ENCODE measurements at places on chromosomes 5 and 9.

DNA sequence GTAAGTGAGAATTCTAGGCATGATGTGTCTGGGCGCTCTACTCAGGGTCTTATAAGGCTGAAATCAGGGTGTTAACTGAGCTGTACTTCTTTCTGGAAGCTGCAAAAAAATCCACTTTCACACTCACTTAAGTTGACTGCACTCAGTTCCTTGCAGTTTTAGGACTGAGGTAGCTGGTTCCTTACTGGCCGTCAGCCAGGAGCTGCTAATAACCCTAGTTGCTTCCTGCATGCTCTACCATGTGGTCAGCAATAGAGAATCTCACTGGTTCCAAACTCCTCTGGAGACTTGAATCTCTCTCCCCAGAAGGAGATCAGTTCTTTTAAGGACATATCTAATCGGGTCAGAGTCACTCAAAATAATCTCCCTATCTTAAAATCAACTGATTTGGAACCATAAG is 911.2 kb downstream of the EFNA5 start:
- DNase-seq: no peak

- DNase-seq: no peak
Measured at GRCh38 chr5:154371687-154372086, 74.1 kb upstream of the SAP30L start.

GRCh38 chr5:43065948-43066798 is 26.1 kb upstream of the ANXA2R start:
- peak; percentile 46 for DNase-seq

- DNase-seq: no peak
Measured at GRCh38 chr5:122404653-122405362, 92.8 kb downstream of the SNCAIP start.

GRCh38 chr5:33711094-33711679 is 180.6 kb downstream of the ADAMTS12 start:
- no peak for DNase-seq

DNA sequence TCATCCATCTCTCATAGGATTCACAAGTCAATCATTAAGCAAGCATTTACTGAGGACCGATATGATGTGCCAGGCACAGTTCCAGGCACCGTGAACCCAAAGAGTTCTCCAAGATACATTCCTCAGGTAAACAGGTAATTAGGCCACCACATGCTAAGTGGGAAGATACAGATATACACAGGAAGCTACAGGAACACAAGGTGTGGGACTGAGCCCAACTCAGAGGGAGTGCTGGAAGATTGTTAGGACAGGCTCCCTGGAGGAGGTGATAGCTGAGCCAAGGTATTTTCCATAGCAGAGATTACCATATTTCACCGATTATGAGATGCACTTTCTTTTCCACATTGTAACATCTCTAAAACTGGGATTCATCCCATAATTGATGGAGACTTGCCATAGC is 31.4 kb upstream of the RAI14 start:
- no peak for DNase-seq

GRCh38 chr5:126499853-126500342 is 76.7 kb downstream of the GRAMD2B start:
- DNase-seq: no peak

GRCh38 chr5:72355706-72356299 is 35.6 kb downstream of the PTCD2 start:
- no peak for DNase-seq

- DNase-seq: no peak
Measured at GRCh38 chr5:106732624-106733023, 938.1 kb downstream of the EFNA5 start.
